T-helper 2 cell treated with Interferon-gamma antibody and Interleukin-4, amounts not matched to agents 5 μg/mL and 100 μg/mL, for 36 hours (primary cell): ENCODE measurements at places on chromosomes 3 and 15.

DNA sequence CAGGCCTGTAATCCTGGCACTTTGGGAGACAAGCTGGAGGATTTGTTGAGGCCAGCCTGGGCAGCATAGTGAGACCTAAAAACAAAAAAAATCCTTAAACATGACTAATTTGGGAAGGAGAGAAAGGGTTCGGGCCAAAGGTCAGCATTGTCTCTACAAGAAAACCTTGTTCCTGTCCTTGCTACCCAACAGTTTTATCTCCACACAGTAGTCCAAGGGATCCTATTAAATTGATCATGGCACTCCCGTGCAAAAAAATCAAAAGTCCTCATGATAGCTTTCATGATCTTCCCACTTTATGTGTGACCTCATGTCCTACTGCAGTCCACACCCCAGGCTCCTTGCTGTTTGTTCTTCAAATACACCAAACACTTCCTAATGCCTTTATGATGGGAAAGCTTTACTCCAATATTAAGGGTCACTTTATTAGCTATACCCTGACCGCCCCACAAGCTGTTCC lies 4.2 kb downstream of the RPL15 start:
- DNase-seq = no peak

DNA sequence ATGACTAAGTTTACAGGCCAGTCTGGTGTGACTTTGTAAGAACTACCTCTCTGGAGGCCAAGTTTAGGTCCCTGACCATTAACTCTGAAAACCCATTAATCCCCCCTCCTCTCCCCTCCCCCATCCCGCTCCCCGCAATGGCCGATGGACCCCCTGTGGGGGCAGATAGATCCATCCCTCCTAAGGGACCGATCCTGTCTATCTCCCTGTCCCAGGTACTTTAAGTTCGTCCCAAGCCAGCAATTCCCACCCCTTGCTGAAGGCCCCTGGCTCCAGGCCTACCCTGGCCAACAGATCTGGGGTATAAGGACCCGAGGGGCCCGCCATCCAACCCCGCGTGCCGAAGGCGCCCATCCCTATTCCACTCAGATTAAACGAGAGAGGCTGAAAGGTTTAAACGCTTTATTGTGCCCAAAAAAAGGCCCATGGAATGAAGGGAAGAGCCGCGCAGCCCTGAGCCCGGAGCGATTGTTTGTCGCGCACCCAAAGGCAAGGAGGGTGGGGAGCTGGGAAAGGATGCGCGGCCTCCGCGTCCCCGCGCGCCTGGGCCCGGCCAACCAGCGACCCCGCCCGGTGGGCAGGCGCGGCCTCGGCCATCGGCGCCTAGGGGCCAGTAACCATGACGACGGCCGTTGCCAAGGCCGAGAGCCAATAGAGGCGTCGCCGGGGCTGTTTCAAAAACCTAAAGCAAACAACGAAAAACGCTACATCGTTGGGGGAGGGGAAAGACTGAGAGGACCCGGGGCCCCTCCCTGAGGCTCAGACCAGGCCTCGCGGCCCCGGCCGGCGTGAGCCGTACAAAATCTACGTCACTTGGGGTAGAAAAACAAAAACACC lies 35.9 kb downstream of the HMCES start:
- peak; percentile 80 for DNase-seq

DNA sequence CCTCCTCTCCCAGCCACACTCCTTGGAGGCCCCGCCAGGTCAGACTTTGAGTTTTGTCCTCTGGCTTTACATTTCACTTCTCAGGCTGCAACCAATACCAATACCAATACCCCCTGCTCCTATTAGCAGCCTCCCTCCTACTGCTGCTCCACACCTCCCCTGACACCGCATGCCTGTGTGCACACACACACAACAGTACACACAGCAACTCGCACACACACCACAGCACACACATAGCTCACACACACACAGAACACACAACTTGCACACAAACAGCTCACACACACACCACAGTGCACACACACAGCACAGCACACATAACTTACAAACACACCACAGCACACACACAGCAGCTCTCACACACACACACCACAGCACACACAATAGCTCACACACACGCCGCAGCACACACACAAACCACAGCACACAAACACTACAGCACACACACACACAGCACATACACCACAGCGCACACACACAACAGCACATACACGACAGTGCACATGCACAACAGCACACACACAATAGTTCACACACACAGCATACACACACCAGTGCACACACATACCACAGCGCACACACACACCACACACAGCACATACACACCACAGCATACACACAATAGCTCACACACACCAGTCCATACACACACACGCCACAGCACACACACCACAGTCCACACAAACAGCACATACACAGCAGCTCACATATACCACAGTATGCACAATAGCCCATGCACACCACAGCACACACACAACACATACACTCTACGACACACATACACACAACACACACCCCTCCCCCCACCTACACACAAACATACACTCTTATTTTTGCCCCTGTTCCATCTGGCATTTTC lies 204.7 kb downstream of the UACA start:
- no peak for DNase-seq

DNA sequence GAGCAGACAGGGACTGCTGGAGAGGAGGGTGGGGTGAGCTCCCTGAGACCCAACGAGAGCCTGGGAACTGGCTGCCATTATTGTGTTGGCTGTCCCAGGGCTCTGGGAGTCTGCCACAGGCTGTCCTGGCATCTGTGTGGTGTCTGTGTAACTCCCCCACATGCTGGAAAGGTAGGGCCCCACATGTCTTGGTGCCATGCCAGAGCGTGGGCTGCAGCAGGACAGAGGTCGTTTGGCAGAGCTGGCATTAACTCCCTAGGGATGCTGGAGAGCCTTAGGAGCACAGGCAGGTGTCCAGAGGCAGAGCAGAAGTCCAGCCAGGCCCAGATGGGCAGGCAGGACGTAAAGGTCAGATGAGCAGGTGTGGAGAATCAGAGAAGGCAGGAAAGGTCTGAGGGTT lies 9.7 kb downstream of the TIMP4 start:
- DNase-seq = no peak

- DNase-seq = no peak
Measured at GRCh38 chr15:64930778-64931371, 19.2 kb downstream of the ANKDD1A start.
